NCI-H748 treated with DMSO at 0.1 percent for 48 hours (cell line): ENCODE measurements at places on chromosomes 16 and 17.

GRCh38 chr17:8865385-8865784, 2.1 kb downstream of the PIK3R6 start:
- no peak for DNase-seq

DNA sequence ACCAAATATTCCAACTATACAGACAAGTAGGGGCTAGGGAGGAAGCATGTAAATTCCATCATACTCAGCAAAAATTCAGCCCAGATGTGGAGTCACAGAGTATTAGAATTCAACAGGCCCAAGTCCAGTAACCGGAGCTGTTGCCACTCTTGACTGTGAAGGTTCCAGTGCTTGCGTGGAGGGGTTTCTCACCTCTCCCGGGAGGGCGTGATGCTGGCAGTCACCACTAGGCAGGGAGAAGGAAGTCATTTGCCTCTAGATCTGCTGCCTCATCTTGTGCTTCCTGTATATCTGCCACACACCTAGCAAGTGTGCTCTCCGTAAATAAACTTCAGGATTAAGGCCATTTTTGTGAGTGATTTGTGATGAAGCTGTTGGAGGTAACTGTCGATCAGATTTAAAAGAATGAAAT, 1.0 kb upstream of the CKLF start:
- no peak for DNase-seq

DNA sequence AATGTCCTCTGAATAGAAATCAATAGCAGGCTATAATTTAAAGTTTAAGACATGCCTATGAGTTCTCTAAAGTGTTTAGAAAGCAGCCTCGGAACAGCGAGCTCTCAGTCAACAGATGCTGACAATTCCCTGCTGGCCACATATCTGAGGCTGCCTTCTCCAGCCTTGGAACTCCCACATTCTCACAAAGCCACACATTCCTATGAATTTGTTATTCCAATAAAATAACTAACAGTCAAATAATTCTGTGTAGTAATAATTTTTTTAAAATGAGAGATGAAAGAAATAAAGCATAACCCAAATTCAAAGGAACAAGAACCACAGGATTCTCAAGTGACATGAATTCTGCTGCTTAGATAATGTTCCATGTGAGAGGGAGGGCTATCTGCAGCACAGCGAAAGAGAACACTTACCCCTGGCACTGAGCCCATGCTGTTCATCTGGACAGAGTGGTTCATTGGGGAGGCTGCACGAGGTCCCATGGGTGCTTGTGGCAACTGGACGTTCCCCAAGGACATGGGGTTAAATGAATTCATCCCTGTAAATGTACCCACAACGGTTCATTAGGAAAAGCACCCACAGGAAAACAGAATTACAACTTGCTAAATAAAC, 56.9 kb upstream of the TRAP1 start:
- no peak for DNase-seq

DNA sequence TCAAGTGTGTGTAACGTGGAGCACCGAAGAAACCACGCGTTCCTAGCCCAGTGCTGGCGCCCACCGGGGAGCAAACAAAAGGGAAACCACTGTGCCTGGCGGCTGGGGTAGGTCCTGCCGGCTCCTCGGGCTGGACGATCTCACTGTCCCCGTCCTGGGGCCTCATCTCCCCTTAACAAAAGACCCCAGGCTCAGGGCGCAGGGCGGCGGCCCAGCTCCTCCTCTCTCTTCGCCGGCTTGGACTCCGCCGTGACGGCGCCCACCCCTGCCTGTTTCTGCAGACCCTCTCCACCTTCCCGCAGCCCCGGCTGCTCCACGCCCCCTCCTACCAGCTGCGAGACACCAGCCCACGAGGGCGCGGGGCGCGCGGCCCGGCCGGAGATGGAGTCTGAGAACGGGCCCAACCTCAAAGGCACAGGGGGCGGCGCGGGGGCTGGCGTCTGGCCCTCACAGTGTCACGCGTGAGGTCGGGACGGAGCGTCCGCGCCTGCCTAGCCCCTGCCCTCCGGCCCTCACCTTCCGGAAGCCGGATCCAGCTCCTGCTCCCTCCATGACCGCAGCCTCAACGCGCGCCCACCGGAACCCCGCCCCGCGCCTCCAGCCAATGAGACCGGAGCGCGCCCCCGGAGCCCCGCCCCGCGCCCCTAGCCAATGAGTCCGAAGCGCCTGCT, at the start of gene CENPX:
Gene CENPX (minus strand): TSS at position 569 of the 671 bp plus-strand sequence. CDS start 17 bp downstream, at position 552.
- DNase-seq = no peak

GRCh38 chr17:1755827-1756262, 6.0 kb upstream of the SERPINF1 start:
- no peak for DNase-seq

- no peak for DNase-seq
These were observed 2.7 kb upstream of the RRAD start for GRCh38 chr16:66927918-66928649.

DNA sequence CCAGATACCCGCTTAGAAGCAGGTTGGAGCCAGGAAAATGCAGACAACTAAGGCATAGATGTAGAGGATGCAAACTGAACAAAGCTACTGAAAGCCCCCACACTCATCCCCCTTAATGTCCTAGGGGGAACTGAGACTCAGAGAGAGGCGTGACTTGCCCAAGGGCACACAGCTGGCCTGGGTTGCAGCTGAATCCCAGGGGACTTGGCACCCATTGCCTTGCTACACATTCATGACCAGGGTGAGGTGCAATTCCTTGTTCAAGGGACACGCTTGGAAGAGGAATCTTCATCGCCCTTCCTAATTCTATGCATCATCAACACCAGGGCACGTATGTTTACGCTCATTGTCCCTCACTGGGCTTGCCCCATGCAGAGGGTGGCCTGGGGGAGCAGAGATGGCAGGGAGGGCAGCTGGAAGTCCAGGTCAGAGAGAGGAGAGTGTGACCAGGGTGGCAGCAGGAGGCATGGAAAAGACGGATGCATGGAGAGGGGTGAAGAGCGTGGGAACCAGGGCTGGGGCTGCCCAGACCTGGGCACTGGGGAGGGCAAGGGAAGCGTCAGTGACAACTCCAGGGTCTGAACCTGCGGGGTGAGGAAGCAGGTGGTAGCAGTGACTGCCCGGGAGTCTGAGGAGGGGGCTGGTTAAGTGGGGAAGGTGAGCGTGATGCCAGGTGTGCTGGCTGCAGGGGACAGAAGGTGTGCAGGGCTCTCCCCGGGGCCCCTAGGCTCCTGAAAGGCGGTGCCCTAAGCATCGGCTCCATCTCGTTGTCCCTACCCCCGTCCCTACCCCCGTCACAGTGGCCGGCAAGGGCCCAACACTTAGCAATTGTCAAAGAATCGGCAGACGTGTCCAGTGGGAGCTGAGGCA, 267.1 kb upstream of the TNRC6C start:
- no peak for DNase-seq
